AG04450 (cell line): ENCODE measurements at places on chromosomes 2 and 18.

DNA sequence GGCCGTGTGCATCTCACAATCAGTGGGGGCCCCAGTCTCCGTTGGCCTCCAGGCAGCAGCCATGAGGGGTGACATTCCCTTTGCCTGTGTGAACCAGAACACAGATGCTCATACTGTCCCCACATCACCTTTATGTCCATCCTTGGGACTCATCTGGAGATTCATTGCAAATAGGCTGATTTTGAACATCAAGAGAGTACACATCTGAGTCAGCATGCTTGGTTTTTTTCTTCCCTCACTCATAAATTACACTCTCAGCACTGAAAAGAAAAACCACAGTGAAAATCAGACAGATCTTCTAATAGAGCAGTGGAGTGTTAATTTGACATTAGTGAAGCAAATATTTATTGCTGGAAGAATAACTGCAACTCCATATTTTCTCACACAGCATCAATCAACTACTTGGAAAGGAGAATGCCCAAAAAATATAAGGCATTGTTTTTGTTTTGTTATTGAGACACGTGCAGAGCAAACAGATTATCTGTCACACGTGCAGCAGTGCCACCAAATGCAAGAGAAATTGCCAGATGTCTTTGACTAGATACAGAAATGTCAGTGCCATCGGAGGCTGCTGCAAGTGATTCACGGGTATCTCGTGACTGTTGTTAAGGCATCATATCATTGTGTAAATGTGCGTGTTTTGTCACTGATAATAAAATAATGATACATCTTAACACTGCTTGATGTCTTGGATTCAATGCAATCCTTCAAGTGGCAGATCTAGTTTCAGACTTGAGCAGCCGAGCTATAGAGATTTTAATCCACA is 10.9 kb downstream of the APCDD1 start:
- no peak for DNase-seq

DNA sequence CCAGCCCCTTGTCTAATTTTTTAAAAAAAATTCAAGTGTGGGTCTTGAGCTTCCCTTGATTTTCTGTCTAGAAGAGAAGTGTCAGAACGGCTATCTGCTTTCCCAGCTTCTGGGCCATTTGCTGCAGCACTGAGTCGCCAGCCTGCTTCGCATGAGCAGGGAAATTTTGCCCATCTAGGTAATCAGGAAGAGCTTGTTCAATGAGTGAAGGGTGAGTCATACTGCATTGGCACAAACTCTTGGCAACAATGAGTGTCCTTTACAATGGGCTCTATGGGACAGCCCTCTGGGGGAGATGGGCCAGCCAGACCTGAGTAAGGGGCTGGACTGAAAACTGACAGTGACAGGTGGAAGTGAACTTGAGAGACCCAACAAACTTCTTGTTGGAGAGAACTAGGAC is 2.4 kb upstream of the RNF144A start:
- DNase-seq: no peak

GRCh38 chr18:74310411-74310810 is 5.2 kb upstream of the C18orf63 start:
- no peak for DNase-seq

GRCh38 chr2:169818241-169818640 is 6.5 kb downstream of the METTL5 start:
- no peak for DNase-seq

- no peak for DNase-seq
Measured at GRCh38 chr2:74233648-74234047, 35.2 kb downstream of the MTHFD2 start.

DNA sequence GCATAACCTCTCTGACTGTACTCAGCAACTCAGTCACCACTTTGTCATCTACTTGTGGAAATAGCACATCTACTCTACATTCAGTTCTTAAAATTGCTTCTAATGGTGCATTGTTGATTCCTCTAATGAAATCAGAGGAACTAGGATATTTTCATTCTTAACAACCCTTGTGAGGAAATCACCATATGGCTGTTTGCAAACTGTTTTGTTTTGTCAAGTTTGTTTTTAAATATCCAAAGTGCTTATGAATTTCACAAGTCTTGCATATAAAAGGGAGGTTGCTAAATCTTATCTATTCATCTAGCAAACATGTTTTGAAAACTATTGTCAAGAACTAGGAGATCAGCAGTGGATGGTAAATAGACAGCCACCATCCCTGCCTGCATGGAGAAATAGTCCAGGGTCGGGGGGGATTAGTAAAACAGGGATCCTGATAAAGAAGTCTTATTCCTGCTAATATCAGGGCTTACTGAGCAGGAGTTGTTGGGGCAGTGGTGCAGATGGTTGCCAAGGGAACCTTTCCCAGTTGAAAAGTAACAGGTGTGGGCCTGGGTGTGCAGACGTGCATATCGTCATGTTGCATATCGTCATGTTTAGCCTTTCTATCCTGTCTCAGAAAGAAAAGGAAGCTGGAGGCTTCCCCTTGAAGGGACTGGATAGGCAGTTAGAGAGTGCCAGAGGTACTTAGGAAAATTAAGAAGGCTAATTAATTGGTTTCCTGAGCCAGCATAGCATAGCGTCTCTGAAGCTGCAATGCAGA is 7.5 kb upstream of the MYO3B start:
- DNase-seq: no peak

- no peak for DNase-seq
Measured at GRCh38 chr18:10247021-10247741, 207.3 kb upstream of the APCDD1 start.

DNA sequence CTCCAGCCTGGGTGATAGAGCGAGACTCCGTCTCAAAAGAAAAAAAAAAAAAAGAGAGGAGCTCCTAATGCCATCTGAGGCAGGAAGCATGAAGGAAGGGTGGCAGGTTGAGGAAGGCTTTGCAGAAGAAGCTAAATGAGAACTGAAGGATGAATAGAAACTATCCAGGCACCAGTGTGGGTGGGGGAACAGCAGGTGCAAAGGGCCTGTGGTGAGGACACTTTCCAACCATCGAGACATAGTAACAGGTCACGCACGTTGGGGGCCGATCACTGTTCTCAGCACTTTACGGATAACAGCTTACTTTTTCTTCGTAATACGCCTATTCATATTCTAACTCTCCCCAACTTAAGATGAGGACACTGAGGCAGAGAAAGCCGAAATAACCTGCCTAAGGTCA is 58.4 kb downstream of the NGEF start:
- no peak for DNase-seq

DNA sequence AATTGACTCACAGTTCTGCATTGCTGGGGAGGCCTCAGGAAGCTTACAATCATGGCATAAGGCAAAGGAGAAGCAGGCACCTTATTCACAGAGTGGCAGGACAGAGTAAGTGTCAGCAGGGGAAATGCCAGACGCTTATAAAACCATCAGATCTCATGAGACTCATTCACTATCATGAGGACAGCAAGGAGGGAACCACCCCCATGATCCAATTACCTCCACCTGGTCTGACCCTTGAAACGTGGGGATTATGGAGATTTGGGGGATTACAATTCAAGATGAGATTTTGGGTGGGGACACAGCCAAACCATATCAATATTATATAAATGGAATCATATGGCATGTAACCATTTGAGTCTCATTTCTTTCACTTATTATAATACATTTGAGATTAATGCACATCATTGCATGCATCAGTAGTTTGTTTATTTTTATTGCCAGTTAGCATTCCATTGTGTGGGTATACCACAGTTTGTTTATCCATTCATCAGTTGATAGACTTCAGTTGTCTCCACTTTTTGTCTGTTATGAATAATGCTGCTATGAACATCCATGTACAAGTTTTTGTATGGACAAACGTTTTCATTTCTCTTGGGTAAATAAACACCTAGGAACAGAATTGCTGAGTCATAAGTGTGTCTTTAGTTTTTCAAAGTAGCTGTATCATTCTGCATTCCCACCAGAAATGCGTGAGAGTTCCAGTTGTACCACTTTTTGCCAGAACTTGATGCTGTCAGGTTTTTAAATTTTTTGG is 5.8 kb upstream of the SRBD1 start:
- no peak for DNase-seq

DNA sequence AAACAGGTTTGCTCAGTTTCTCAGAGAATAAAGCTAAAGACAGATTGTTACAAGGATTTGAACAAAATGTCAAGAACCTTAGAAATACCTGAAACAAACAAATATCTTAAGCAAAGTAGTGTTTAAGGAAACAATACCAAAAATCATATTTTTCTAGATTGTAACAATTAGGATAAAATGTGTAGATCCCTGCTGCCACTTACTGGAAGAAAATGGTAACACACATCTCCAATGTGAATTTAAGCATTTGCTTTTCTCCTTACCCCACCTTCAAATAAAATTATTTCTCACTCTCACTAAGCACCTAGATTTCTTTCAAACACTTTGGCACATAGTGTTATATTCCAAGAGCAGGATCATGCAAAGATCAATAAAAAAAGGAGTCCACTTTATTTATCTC is 34.9 kb downstream of the SUCLG1 start:
- DNase-seq: no peak

DNA sequence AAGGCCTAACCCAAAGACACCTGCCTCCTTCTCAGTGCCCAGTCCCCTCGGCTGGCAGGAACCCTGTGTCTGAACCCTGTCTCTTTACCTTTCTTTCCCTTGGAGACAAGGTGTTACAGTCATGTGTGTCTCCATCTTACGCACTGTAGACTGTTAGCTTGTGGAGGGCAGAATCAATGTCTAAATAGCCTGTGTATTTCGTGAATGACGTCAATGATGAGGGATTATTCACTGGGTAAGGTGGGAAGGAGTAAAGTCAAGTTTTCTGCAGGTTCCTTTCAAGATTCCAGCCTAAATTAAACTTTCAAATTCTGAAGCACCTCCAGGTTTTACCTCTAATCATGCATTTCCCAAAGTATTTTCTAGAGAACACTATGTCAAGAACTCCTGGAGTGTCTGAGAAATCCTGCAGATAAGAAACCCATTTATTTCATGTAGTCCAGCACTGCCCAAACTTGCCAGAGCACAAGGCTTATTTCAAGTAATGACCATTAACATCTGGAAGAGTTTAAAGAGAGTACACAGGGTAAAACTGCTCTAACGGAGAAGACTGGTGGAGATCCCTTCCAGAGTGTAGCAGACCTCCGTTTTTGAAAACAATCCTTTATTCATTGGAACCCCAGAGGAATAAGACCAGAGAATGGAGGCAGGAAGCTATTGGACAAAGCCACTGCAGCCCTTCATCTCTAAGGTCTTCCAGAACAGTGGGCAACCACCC is 72.8 kb downstream of the KCNF1 start:
- no peak for DNase-seq

DNA sequence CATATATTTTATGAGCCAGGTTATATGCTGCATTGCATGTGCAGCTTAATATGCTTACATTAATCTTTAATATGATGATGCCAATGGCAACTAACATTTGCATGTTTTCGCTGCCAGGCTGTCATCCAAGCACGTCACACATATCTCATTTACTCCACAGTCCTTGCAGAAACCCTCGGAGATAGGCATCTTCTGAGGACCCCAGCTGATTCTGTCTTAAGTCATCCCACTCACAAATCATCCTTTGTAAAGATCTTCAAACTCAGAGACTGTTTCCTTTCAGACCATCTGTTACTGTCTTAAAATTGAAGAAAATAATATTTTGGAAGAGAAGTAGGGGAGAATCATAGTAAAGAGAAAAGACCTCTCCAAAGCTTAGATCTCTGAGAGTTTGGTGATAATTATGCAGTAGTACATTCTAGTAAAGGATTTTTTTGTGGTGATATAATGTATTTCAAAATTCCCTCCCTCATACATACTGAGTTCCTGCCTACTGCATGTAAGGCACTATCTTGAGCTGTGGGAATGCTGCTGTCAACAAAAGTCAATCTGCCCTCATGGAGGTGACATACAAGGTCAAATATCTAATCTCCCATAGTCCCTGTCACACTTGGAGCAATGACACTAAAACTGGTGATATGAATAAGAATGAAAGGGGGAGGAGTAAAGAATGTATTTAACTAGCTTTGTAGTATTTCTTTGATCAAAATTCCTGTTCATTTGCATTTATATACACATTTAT is 11.0 kb downstream of the ITGA4 start:
- no peak for DNase-seq

- DNase-seq: no peak
Measured at GRCh38 chr2:220001751-220002150, 374.3 kb downstream of the SLC4A3 start.

GRCh38 chr2:55811048-55811447 is 112.5 kb downstream of the EFEMP1 start:
- no peak for DNase-seq

DNA sequence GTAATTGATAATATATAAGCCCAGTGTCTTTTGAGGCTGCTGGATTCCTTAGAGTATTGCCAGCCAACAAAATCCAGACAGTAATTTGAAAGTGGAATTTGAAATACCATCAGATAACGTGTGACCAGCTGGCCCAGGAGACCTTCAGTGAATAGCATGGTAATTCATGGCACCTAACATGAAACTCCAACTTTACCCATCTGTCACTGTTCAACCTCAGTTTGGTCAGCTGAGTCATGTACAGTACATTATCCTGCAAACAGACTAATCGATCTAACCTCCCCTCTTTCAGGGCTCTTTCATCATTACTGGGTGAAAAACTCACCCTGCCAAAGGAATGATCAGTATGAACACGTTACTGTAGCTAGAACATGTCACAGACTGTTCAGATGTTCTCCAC is 230.6 kb downstream of the DOK6 start:
- DNase-seq: no peak

DNA sequence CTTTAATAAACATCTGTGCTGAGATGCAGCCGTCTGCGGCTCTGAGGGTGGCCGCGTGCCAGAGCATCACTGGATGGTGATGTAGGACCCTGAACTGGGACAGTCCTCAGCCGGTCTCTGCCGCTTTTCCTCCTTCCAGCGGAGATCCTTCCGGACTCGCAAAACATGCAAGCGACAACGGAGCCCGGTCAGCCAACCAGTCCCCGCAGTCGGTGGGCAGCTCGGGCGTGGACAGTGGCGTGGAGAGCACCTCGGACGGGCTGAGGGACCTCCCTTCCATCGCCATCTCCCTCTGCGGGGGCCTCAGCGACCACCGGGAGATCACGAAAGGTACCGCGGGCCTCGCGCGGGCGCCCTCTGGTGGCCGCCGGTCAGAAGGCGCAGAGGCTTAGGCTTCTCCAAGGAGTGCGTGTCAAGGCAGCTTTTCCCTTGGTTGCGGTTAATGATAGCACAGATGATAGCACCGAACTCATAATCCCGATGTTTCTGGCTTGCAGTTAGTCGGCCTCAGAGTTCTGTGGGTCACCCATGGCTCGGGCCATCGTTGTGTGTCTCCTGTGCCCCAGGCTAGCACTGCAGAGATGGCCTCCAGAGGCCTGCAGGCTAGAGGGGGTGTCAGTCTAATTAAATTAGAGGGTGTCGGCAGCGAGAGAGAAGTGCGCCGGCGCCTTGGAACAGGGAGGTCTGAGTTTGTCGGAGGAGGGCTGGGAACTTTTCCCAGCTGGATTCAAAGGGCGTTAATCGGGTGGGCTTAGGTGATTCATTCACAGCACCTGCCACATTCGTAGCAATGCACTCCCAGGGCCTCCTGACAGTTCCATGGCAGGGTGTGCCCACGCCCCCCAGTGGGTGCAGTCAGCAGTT is 38.5 kb downstream of the LPIN1 start:
- DNase-seq: no peak
